Activated CD8-positive, alpha-beta memory T cell treated with anti-CD3 and anti-CD28 coated beads, Interleukin-2, amount 50 U/mL, for 48 hours (primary cell): ENCODE measurements at places on chromosomes 5 and 9.

GRCh38 chr5:175741556-175741955 is 83.7 kb downstream of the HRH2 start:
- peak; percentile 18 for DNase-seq

DNA sequence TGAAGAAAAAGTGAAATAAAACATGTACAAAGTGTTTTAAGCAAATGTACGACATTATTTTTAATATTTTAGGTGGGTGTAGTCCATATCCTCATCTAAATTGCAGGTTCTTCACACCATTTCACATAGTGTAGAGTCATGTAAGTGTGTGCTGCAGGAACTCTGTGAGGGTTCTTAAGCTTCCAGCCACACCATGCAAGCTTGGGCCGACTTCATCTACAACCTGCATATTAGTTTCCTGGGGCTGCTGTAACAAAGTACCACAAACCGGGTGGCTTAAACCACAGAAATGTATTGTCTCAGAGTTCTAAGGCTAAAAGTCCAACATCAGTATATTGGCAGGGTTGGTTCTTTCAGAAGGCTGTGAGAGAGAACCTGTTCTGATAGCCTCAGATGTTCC is 10.2 kb downstream of the PAM start:
- no peak for DNase-seq

GRCh38 chr9:18006591-18006990 is 427.7 kb downstream of the SH3GL2 start:
- no peak for DNase-seq

DNA sequence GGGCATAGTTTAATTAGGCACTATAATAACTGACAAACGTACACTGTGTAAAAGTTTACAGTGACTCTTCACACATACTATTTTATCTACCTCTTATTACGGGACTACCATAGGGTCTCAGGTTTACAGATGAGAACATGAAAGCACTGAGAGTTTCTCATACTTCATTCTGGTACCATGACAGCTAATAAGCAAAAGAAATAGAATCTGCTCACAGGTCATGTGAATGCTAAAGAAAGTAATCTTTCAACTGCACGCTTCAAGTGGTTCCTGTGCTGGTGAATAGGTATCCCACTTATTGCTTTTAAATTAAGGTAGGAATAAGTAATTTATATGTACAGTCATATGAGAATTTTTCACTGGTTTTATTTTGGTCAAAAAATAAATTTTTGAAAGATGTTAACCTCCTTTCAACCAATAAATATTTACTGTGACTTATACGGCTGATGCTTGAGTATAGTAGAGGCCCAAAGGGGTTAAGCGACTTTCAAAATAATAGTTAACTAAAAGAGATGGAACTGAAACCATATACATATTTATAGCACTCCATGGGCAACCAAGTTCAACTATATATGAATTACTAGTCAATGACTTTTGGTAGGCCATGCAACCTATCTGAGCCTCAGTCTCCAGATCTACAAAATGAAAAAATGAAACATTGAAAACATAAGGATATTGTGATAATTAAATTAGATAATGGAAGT is 8.1 kb downstream of the CDKN2A start:
- DNase-seq, result no peak

GRCh38 chr9:136312009-136312375 is 8.1 kb upstream of the CCDC187 start:
- DNase-seq, result no peak

GRCh38 chr5:80881726-80882125 is 78.4 kb upstream of the RASGRF2 start:
- no peak for DNase-seq

- DNase-seq, result no peak
These were observed 787.4 kb upstream of the RGMB start for GRCh38 chr5:97986069-97986468.

DNA sequence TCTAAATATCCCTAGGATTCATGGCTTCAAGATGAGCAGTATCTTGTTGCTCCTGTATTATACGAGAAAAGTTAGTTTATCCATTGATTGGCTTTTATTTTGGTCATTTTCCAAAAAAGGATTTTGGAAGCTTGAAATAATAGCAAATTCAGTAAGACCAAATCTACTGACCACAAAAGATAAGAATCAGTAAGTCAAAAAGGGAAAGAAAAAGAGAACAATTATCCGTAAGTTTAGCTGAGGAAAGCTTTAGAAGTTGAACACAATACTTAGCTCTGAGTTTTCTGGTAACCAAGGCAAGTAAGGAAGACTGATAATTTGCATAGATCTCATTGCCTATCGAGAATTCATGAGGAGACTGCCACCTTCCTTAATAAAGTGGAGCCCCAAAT is 9.1 kb downstream of the TGFBR1 start:
- no peak for DNase-seq

DNA sequence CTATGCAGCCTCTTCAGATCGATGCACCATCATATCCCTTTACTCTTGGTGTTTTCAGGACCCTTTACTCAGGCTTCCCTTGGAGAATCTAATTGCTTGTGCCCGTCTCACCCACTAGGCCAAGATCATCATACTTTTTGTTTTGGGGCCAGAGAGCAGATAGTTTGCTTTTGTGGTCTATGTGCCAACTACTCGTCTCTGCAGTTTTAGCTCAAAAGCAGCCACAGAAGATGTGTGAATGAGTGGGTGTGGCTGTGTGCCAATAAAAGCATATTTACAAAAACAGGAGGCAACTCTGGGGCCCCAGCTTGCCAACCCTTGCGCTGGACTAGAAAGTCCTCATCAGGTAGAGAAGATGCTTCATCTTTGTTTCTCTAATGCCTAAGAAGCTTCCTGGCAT is 216.8 kb downstream of the SEMA5A start:
- no peak for DNase-seq

- no peak for DNase-seq
These were observed 12.4 kb downstream of the SLC30A5 start for GRCh38 chr5:69105996-69106906.

DNA sequence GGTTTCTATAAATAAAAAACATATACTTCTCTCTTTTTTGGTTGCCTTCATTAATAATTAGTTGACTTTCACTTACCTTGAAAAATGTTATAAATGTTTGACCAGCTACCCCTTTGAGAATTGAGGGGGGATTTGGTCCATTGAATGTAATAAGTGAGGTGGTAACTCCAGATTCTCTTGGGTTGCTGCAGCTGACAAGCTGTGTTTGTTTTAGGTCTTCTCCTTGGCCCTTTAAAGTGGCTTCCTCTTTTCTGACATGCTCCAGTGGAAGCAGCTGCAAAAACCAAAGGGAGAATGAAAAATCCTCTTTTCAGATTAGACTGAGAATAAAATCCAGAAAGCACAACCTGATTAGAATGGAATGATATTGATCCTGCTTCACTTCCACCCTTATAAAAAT is 410.5 kb downstream of the TMEM38B start:
- DNase-seq, result no peak

DNA sequence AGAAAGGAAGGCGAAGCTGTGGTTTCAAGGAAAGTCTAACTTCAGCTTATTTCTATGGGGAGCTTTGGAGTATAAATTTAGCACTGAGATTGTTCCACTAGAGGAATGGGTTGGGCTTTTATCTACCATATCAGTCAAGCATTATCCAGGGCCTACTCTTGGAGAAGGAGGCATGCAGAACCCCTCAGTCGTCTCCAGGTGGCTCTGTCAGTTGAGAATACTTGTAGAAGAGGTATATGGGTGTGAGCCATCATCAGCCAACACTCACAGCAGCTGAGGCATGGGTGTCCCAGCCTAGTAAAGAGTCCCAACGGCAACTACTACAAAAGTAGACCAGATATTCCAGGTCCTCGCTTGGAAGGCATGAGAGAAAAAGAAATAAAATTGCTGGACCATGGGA is 548.5 kb upstream of the GRAMD2B start:
- no peak for DNase-seq

- peak; percentile 26 for DNase-seq
These were observed 311.3 kb downstream of the GADD45G start for GRCh38 chr9:89916001-89916597.

DNA sequence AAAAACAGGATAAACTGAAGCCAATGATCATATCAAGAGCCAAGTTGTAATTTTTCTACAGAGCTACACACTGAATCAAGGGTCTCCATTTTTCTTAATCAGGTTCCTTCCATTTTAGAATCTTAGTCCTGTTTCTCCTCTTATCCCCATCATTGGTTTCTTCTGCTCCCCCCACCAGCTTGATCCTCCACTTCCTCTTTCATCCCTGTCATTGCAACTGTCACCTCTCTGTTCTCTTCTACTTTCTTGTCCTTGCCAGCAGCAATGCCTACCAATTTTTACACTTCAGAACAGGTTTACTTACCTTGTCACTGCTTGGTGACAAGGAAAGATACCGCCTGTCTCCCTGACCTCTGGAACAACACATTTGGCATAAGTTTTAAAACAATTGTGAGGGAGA is 97.3 kb downstream of the CFAP90 start:
- no peak for DNase-seq

GRCh38 chr9:76355886-76356285 is 38.3 kb downstream of the RFK start:
- no peak for DNase-seq

DNA sequence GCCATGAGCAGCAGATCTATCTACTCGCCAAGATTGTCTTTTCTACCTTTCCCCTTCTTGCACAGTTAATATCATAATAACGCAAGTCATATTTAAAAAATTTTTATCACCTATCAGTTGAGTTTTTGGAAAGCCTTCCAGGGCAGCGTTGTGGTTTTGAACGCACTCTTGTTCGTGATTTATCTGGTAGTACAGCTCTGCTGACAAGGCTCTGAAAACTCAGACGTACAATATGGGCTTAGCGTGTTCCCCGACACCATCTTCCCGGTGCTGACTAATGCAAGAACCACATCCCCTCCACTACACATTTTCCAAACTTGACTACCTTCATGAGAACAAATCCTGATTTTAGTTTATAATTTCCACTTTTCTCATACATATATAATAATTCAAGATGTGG is 1.6 kb upstream of the NFIL3 start:
- DNase-seq, result no peak

GRCh38 chr5:159330131-159330800 is at the start of gene IL12B:
IL12B (minus strand) TSS chr5:159330487; CDS start chr5:159326782, 3,705 bp downstream.
- no peak for DNase-seq

DNA sequence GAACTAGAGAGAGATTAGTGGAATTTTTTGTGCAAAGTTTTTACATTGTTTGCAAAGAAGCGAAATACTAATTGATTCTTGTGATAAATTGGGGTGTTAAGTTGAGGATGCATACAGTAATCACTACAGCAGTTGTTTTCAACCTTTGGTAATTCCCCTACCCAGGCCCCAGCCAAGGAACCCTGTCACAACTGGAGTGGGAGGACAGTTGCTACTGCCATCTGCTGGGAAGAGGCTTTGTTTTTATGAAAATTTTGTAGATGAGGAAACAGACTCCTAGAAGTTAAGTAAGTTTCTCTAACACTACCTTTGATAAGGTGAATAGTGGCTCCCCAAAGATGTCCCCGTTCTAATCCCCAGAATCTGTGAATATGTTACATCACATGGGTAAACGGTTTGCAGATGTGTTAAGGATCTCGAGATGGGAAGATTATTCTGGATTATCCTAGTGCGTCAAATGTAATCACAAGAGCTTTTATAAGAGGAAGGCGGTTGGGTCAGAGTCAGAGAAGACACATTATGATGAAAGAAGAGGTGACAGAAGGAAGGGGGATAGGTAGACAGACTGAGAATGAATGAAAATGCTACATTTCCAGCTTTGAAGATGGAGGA is 34.0 kb upstream of the PPP1R2B start:
- DNase-seq, result no peak

DNA sequence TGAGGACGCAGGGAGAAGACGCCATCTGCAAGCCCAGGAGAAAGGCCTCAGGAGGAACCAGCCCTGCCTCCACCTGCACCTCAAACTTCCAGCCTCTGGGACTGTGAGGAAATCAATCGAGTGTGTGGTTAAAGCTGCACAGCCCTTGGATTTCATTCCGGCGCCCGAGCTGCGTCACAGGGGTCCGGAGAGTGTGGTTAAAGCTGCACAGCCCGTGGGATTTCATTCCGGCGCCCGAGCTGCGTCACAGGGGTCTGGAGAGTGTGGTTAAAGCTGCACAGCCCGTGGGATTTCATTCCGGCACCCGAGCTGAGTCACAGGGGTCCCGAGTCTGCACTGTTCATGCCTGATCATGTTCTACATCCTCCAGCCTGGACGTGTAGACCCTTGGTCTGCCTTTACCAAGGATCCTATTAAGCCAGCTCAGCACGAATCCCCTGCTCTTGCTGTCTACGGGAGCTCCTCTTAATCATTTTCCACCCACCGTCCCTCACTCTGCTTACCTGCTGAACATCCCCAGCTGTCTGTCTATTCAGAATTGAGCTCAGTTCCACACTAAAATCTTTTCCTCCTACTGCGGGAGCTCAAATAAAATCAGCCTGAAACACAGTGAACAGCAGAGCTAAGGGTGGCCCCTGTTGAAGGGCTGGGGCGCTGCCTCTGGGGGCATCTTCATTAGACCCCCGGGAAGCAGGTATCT is 73.0 kb upstream of the OLFM1 start:
- DNase-seq, result no peak

DNA sequence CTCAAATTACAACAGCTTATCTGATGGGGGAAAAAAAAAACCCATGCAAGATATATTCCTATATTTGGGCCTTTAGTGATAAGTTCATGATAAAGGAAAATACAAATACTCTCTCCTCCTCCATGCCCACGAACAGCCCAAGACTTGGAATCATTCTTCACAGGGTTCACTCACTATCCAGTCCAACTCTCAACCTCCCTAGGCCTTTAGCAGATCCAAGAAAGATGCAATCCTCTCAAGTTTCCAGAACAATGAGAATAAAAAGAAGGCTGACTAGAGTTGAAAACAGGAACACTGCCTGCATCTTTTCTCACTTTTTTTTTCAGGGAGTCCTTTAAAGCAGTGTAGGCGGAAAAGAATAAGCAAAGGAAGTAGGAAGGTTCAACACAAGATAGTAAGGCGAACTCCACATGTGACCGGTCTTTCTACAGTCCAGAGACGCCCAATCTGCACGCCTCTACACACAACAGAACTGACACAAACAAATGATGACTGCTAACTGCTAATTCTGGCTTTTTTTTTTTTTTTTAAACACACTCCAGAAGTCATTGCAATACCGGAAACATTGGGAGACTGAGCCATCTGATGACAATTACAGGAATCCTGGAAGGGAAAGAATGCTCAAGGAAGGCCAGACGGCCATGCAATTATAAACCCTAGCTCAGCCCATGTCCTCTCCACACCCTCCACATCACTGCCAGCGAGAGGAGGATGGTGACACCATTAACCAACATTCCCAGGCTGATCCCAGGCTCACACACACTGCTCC is 75.4 kb downstream of the BNC2 start:
- no peak for DNase-seq

DNA sequence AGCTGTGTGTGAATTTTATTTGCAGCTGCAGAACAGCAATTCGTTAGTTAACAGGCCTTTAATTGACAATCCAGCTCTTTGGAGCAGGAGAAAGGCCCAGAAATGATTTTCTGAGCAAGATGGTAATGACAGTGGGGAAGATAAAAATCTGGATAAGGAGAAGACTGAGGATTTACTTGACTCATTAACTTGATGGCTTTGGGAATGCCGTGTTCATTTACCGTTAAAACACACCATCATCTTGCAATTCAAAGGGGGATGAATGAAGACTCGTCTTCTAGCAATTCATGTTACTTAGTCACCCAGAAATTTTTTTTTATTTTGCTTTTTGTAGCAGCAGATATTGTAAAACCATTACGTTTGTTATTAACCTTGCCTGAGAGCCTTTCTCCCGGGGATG is 52.0 kb downstream of the PTTG1 start:
- no peak for DNase-seq
